ENCODE measurements at places on chromosomes 6 and 20.

DNA sequence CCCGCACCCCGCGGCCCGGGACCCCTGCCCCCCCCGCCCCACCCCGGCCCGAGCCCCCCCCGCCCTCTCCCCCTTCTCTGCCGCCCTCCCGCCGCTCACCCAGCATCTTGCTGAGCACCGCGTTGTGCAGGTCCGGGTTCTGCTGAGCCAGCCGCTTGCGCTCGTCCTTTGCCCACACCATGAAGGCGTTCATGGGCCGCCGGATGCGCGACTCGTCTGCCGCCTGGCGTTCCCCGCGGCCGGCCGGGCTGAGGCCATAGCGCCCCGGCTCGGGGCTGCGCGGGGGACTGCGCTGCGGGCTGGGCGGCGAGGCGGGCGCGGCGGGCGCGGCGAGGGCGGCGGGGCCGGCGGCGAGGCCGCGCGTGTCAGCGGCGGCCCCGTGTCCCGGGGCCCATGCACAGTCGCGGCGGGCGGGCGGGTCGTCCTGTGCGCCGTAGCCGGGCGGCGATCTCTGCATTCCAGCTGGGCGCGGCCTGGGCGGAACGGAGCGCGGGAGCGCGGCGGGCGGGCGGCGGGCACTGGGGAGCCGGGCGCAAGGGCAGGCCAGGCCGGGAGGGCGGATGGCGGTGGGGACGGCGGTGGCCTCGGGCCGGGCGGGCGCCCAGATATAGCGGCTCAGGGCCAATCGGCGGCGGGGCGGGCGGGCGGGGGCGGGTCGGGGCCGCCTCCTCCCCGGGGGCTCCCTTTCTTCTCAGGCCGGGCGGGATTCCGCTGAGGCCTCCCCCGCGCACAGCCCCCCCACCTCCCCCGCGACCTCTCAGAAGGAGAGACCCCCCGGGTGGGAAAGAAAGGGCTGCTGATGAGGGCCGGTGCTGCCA is at the start of gene SOX18:
Gene SOX18 (minus strand): TSS at position 580 of the 818 bp plus-strand sequence. CDS start 123 bp downstream, at position 457.
- peak; percentile 37 for DNase-seq

GRCh38 chr20:45967551-45968080 is 4.4 kb downstream of the ZNF335 start:
- no peak for DNase-seq

GRCh38 chr6:126026001-126026400 is 39.7 kb downstream of the TRMT11 start:
- DNase-seq, result no peak

DNA sequence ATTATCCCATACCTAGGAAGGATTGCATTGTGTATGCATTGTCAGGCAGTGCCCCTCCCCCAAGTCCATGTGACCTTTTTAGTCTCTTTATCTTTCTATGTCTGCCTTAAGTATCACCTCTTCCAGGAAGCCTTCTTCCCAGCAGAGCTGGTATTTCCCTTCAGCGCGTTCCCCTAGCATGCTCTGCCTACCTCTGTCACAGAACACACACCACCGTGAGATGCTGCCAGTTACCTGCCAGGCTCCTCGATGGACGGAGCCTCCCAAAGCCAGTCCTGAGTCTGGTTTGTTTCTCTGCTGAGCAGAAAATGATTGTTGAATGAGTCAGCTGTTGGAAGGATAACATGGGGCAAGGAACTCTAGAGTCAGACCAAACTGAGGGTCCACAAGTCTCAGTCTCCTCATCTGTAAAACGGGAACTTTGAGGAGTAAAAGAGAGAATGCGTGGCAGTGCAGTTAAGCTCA is 11.3 kb upstream of the ZNF335 start:
- no peak for DNase-seq

GRCh38 chr6:66628917-66629316 is 921.9 kb upstream of the EYS start:
- DNase-seq, result no peak

DNA sequence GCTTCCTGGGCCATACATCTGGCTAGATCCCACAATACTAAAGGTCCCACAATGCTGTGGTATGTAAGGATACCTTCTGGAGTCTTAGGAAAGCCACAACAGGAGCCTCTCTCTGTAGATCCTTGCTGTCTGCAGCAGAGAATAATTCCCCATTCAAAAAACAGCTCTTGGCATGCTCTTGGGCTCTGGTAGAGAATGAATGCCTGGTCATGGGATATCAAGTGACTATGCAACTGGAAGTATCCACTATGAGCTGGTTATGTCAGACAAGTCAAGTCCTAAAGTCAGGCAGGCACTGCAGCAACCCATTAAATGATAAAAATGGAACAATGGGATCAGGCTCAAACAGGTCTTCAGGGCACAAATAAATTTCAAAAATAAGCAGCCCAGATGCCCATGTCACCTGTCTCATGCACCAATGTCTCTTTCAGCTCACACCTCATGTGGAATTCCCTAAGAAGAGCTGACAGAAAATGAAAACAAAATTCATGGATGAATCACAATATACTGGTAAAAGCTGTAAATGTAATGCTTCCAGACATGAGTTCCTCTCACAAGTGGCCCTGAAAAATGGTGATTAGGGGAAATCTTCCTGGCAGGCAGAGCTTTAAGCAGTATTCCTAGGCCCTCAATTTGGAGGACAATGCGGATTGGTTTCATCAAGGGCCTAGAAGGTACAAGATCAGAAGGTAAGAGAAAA is 4.3 kb downstream of the AK9 start:
- DNase-seq, result no peak

DNA sequence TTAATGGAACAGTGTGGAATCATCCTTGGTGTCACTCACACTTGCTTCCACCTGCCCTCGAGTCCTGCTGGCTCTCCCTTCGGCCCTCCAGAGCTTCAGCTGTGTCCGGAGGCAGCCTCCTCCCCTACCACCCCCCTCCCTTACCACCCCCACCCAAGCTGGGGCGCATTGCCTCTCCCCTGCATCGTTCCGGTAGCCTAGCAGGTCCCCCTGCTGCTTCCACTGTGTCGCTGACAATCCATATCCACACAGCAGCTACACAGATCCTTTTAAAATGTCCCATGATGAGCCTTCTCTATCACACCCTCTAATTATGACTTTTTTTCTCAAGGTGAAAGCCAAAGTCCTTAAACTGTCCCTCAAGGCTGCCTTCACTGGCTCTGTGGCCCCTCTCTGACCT is 117.6 kb downstream of the TIAM2 start:
- DNase-seq, result no peak

- DNase-seq, result no peak
Measured at GRCh38 chr6:53038596-53038995, 26.6 kb upstream of the FBXO9 start.
